ENCODE measurements at places on chromosomes 12 and 14.

DNA sequence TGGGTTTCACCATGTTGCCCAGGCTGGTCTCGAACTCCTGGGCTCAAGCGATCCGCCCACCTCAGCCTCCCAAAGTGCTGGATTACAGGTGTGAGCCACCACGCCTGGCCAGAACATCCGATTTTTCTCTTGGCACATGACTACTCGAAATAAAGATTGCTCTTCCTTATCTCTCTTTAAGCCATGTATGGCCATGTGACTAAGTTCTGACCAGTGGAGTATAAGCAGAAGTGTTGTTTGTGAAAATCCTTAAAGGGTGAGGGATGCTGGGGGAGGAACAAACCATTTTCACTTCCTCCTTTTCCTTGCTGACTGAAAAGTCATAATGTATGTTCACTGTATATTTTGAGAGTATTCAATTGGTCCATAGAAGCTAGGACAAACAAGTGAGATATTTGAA is 50.7 kb upstream of the ATF7IP start:
- DNase-seq = no peak

GRCh38 chr12:96040305-96041133 is 5.1 kb upstream of the LTA4H start:
- no peak for DNase-seq

DNA sequence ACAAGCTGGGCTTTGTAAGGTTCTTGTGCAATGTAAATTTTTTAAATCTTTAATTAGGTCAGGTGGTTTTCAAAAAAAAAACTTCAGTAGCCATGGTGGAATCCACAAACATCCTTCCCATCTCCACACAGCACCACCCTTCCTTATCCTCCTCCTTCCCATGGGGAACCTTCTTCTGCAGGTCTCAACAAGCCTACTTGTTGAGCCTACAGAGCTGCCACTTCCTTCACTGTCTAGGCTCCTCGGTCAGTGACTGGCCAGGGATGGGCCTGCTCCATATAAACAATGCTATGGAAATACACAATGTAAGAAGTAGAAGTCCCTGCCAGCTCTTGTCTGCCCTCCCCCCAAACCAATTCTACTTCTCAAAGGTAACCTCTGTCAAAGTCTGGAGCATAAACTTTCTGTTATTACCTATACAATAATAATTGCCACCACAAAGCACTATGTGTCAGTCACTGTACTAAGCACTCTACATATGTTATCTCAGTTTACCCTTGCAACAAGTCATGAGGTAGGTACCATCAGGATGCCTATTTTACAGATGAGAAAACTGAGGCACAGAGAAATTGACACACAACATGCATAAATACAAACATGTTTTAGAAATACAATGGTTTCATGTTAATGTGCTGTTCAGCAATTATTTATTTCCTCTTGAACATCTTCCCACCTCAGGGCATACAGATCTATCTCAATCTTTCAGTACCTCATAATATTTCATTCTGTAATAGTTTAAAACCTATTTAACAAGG is 17.4 kb downstream of the LIMA1 start:
- no peak for DNase-seq

- no peak for DNase-seq
Observed at GRCh38 chr14:41349289-41349910, 257.3 kb upstream of the LRFN5 start.

DNA sequence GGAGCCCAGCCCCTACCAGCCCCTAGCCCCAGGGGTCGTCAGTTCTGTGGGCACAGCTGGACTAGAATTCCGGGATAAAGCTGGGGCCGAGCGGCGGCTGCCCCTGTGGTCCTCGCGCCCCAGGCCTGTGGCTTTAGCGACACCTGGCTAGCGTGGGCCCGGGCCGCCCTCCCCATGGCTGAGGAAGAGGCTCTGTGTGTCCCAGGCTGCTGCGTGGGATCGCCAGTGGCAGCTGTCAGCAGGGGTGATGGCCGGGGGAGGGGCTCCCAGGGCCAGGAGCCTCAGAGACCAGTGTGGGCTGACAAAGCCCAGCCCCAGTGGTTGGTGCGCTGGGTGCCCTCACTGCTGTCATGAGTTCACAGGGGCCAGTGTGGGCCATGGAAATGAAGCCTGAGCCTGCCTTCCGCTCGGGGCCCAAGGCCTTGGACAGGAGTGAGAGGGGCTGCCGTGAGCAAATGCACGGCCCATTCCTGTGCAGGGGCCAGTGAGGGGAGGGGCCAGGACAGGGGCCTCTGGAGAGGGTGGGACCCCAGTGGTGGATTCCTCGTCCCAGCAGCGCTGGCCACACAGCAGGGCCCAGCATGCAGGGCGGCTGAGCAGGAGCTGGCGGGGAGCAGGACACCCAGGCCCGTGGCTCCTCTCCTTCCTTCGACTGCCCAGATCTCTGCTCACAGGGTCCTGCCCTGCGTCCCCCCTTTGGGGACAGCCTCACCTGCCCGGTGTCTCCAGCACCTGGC is 11.4 kb downstream of the FBRSL1 start:
- no peak for DNase-seq

DNA sequence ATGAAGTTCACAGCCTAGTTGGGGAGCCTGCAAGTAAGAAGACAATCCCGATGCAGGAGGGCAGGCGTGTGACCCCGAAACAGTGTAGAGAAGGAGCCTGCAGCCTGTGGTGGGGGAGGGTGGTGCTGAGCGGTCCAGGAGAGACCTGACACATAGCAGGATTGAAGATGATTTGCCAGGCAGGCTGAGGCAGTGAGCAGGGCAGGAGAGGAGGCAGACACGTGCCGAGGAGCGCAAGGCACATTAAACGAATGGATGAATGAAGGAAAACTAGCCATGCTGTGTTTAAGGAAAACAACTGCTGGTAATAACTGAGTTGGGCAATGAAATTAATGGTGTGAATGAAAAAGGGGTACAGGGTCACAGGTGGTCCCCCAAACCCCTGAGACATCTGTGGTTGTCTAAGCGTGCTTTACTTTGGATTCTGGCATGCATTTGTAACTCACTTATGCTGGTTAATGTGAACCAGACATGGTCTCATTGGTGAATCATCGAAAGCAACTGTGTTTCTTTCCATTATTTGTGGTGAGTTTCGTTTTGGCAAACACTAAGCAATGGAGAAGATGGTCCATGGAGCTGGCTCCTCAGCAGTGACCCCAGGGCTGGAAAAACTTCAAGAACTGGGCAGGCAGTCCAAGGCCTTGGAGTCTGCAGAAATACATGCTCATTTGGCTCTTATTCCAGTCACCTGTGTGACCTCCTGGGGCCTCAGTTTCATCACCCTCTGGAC is 96.9 kb upstream of the EVL start:
- no peak for DNase-seq

GRCh38 chr14:96364962-96365361 is 1.6 kb downstream of the GSKIP start:
- no peak for DNase-seq

All from neural crest cell (in vitro differentiated cells).